ENCODE measurements at places on chromosomes 5 and 9.

DNA sequence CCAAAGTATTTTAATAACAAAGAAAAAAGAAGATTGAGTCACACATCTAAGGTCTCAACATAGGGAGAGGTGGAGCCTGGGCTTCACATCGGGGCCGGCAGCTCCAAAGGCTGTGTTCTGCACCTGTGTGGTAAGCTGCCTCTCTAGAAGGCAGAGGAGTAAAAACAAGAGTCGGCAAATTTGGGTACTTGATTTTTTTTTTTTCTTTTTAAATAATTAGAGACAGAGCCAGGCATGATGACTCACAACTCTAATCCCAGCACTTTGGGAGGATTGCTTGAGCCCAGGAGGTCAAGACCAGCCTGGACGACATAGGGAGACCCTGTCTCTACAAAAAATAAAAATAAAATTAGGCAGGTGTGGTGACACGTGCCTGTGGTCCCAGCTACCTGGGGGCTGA is 4.7 kb downstream of the URM1 start:
- no peak for DNase-seq

GRCh38 chr5:162654661-162655405 is 587.3 kb downstream of the GABRG2 start:
- DNase-seq: no peak

GRCh38 chr5:139222346-139222745 is 24.2 kb upstream of the SIL1 start:
- DNase-seq: no peak

DNA sequence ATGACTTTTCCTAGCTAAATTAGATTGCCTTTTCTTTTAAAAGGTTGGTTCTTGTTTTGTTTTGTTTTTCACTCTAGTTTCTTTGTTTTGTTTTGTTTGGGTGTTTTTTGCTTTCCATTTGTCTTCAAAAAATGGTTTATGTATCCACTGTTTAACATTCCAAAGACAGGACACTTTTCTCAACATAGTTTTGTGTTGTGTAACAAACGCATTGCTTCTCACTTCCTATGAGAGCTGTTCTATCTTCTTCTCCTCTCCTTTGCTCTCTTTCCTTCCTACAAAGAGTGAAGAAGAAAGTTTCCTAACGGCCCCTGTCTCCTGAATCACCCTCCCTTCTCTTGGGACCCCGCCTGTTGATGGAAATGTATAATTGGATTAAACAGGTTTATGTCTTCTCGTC is 539.7 kb downstream of the ACTL7B start:
- no peak for DNase-seq

DNA sequence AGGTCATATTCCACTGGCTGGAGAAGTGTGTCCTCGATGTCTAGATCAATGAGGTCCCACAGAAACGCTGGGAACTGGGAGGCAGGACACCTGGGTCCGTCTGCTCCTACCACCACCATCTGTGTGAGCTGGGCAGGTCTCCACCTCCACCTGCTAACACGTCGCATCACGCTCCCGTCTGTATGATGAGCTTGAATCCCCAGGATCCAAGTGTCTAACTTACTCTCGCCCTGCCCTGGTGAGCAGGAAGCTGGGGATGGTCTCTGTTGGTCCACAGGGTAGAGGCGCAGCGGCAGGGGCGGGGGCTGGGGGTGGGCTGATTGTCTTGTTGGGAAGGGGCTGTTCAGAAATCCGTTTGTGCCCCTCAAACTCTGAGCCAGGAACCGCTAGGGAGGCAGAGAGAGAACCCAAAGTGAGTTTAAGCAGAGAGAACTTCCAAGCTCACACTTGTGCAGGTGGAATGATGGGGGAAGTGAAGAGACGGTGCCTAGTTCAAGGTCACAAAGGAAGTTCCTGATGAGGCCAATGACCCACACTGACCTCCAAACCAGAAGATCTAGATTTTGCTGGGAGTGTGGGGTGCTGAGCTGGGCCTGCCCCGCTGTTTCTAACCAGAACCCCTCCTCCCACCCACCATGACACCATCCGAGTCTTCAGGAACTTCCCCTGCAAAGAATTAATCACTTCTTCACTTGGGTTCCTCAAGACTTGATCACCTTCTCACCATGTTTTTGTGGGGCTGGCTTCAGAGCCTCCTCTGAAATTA is 21.1 kb downstream of the ORM2 start:
- no peak for DNase-seq

- no peak for DNase-seq
Measured at GRCh38 chr5:22354956-22355355, 498.2 kb downstream of the CDH12 start.

- DNase-seq: no peak
Measured at GRCh38 chr9:121447321-121447834, 52.3 kb downstream of the GGTA1 start.

- no peak for DNase-seq
Measured at GRCh38 chr5:78912085-78912771, 72.9 kb downstream of the ARSB start.
